ENCODE measurements at places on chromosomes 1 and 21.

GRCh38 chr1:107871687-107872395 is 93.1 kb downstream of the VAV3 start:
- DNase-seq: no peak

- DNase-seq: no peak
These were observed at the start of the genes SHE and TDRD10 for GRCh38 chr1:154502066-154502743. Gene SHE (minus strand): TSS chr1:154502412. CDS start chr1:154502026, 386 bp downstream. Gene TDRD10 (plus strand): TSS chr1:154502219. CDS start chr1:154506904, 4,685 bp downstream.

DNA sequence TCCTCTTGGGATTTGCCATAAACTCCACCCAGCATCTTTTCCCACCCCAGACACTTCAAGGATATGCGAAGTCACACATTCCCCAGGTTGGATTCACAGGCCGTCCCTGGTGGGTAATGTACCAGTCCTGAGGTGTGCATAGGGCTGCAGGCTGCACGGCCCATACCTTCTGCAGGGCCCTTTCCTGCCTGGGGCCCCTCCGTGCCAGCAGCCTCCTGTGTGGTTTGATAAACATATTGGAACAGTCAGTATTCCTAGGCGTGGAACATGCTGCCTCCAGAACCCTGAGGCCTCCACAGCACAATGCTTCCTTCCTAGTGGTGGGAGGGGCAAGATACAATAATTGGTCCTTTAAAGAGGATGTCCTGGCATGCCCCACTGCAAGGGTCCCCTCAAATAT is 26.6 kb downstream of the IL10RB start:
- no peak for DNase-seq

DNA sequence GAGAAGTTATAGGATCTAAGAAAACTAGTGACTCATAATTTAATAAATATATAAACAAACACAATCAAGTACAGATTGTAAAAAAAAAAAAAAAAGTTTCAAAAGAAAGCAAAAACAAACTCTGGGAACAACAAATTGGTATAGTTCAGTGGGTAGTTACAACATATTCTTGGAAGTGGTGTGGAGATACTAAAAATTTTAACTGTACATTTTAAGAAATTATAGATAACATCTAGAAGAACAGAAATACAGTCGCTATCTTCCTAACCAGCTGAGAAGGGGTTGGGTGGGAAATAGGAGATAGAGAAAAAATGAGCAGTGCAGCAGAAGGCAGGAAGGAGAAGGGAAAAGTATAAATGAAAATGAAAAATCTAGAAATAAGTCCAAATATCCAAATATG is 70.5 kb downstream of the LRRC8C start:
- no peak for DNase-seq

GRCh38 chr1:26079960-26080814 is 12.8 kb upstream of the TRIM63 start:
- DNase-seq: no peak

GRCh38 chr1:196259316-196259715 is 348.9 kb downstream of the KCNT2 start:
- DNase-seq: no peak

DNA sequence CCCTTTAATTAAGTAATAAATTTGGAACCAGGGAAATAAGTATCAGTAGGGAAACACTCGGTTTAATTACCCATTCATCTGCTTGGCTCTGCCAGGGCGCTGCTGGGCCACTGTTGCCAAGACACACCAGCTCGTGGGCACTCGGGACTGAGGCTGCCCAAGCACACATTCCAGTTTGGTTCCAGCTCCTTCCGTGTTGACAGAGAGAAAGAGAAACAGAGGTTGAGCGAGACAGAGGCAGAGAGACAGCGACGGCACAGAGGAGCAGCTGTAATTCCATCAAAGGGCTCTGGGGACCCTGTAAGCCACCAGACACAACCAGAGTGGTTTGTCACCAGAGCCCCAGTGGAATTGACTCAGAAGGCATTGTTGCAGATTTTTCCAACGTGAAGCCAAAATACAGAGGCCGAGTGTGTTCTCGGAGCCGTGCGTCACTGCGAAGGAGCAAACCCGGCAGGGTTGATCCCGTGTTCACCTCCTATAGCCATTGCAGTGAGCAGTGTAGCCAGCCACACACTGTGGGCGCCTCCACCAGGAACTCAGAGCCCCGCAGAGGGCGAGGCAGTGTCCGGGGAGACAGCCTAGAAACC is 33.5 kb downstream of the SYF2 start:
- peak; percentile 44 for DNase-seq

DNA sequence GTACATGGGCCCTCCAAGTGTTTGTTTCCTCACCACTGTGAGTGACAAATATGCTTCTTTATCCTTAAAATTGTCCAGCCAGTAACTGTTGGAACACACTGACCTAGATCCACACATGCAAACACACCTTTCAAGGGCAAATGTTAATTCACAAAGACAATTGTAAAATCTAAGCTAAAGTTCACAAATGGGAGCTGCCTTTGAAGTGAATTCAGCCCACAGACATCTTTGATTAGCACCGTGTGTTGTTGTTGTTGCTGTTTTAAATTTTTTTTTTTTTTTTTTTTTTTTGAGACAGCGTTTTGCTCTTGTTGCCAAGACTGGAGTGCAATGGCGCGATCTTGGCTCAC is 52.3 kb upstream of the SLC16A1 start:
- no peak for DNase-seq

DNA sequence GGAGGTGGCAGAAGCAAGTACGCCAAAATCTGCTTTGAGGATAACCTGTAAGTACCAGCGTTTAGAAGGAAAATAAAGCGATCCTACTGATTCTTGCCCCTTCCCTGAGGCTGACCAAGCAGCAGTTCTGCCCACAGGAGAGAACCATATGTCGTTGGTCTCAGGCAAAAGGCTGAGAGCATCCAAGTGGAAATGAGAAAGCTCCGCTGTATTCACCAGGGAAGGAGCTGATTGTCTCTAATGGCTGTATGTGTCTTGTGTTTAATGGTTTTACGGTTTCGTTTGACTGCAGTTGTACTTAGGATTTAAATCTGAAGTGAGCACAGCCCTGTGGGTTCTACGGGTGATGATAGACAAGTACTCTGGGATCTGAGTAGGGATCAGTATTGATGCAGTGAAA is 21.9 kb downstream of the FAM3B start:
- DNase-seq: no peak

- DNase-seq: no peak
These were observed 5.8 kb downstream of the PLCH2 start for GRCh38 chr1:2481885-2482284.

DNA sequence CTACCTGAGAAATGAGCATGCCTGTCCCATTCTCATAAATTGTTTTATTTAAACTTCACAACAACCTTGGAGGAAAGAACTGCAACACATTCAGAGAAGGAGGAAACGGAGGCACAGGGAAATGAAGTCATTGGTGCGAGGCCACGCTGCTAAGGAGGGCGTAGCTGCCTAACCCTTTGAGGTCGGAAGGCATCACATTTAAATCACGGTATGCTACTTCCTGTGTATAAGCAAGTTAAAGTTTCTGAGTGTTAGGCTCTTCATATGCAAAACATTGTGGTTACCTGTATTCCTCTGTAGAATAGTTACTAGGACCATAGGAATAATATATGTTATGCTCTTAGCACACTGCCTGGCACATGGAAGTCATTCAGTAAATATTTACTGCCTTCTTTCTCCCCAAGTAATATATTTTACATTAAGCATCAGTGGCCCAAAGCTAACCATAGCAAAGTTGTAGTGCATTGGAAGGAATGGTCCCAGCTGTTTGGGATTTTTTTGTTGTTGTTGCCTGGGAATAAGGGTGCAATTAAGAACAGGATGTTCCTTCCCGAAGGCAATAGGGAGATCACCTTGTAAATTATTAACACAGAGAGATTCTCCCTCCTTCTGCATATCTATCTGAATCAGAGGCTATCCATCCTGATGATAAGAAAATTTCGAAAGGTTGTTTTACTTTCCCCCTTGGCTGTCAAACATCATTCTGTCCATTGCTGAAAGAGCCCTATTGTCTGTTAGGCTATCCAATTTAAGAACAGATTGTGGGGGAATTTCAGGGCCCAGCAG is 192.2 kb upstream of the C8B start:
- DNase-seq: no peak

DNA sequence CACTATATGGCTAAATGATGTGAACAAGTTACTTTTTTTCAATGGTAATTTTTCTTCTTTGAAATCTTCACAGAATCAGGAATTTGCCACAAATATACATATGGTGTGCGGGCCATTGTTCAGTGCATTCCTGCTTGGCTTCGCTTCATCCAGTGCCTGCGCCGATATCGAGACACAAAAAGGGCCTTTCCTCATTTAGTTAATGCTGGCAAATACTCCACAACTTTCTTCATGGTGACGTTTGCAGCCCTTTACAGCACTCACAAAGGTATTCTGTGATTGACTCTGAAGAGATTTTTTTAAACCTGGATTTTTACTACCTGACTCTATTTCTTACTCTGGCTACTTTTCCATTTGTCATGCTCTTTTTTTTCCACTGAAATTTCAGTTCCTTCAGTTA is 76.2 kb upstream of the KIAA1614 start:
- no peak for DNase-seq

DNA sequence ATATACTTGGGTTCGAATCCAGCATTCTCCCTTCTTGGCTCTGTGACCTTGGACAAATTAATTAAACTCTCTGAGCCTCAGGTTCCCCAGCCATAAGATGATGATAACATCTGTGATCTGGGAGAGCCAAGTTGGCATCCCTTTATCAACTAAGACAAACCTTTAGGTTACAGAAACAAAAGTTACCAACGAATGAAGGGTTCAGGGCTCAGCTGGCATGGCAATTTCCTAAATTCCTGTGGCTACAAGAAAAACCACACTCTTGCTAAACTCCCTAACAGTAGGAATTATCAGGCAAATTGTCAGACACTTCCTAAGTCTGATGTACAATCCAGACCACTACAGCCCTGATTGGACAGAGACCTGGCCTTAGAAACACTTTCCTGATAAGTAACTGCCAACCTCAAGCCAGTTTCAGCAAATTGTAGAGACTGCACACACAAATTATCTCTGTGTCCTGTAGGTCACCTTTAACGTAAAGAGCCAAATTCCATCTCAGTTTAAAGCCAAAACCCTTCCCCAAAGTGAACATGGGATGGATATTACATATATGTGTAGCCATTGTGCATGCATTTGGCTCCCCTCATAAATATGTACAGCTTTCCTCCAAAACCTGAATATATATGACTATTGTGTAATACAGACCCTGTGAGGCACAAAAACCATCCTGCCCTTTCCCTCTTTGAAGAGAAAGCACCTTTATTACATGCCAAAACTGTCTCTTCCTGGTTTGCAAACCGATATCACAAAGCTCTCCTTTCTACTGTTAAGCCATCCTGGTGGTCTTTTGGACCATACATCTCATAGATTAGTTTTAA is 39.5 kb upstream of the EDARADD start:
- no peak for DNase-seq

GRCh38 chr1:119139857-119140176 is 636 bp downstream of the WARS2 start:
- peak; percentile 34 for DNase-seq

GRCh38 chr1:207336559-207337467 is 15.3 kb downstream of the CD55 start:
- DNase-seq: no peak

DNA sequence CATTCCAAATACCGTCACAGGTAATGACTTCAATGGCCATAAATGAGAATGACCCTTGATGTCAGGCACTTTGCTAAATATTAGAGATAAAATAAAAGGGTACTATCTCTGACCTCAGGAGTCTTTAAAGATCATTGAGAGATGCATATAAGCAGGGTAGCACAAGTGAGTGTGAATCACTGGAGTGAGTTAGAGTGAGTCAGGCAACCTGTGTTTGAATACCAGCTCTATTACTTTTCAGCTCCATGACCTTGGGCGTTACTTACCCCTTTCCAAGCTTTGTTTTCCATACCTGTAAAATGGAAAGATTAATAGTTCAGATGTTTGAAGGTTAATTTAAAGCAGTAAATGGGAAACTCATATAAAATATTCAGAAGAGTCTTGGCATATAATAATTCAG is 1058.0 kb upstream of the ADGRL4 start:
- no peak for DNase-seq

- DNase-seq: no peak
These were observed 33.9 kb downstream of the FAAP20 start for GRCh38 chr1:2160451-2161300.

GRCh38 chr1:116163533-116163932 is 52.3 kb downstream of the MAB21L3 start:
- DNase-seq: no peak

DNA sequence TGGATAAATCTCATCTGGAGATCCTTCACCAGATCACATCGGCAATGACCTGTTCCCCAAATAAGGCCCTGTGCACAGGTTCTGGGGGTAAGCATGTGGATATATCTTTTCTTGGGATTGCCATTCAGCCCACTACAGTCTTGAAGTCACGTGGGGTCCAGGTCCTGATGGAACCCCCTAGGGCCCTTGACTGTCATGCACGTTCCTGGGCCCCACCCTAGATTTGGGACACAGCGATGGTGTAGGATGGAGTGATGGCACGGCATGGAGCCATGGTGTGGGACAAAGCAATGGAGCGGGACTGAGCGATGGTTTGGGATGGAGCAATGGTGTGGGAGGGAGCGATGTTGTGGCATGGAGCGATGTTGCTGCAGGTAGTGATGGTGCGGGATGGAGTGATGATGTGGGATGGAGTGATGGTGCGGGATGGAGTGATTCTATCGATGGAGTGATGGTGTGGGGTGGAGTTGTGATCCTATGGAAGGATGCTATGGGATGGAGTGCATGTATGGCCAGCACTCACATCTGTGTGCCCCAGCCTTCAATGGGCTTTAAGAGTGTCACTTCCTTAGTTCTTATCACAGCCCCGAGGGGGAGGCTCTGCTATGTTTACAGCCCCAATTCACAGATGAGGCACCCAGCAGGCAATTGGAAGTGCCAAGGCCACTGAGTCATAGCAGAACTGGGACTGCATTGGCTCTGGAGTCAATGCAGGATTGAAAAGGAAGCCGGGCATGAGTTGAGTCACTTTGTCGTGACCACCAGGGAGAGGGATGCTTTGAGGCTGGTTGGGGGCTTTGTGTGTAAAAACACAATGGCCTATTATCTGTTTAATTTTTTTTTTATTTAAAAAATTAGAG is 97.0 kb upstream of the C1orf174 start:
- DNase-seq: no peak

- no peak for DNase-seq
These were observed 4.9 kb downstream of the SCNN1D start for GRCh38 chr1:1285102-1285571.

DNA sequence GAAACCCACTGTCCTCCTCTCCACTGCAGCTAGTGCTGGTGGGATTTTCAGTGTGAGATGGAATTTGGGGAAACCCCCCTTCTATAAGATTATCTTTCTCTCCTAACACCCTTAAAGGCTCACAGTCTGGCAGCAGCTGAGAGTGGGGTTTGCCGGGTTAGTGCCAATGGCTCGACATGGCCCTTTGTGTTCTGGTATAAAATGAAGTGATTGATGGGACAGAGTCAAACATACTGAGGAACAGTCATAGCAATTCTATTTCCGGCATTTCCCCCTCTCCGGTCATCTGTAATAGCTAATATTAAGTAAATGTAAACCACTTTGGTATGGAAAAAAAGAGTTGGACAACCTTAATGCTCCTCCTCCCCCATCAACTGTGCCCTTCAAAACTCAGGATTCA is 37.6 kb downstream of the TFF3 start:
- DNase-seq: no peak

DNA sequence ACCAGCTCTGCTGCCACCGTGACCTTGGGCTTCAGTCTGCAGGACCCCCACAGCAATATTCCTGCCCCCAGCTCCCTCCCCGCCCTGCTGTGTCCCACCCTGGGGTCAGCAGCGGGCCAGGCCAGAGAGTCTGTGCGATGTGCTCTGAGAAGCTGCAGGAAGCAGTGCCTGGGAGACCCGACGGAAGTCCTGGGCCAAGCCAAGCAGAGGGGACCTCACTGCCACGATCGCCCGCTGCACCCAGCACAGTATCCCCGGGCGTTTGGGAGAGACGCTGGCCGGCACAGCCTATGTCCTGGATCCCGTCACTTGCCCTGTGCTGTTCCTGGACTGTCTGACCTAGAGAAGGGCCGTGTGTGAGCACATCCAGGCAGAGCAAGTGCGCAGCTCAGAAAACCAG is 106.6 kb upstream of the TTC34 start:
- DNase-seq: no peak
